ENCODE measurements at places on chromosomes 11 and 22.

DNA sequence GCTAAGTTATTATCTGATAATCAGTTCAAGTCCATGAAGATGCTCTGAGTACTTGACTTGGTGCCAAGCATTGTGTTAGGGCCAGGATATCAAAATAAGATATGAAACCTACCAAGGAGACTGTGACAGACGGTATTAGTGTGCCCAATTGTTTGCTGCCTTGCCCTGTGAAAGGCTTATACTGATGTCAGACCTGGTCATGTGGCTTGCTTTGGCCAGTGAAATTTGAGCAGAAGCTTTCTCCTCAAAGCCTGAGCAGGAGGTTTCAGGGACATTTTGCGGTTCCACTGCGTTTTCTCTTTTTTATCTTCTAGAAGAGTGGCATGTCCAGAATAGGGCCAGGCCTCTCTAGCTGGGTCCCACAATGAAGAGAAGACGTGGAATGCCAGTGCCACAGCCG is 15.8 kb upstream of the PKNOX2 start:
- DNase-seq, result no peak

DNA sequence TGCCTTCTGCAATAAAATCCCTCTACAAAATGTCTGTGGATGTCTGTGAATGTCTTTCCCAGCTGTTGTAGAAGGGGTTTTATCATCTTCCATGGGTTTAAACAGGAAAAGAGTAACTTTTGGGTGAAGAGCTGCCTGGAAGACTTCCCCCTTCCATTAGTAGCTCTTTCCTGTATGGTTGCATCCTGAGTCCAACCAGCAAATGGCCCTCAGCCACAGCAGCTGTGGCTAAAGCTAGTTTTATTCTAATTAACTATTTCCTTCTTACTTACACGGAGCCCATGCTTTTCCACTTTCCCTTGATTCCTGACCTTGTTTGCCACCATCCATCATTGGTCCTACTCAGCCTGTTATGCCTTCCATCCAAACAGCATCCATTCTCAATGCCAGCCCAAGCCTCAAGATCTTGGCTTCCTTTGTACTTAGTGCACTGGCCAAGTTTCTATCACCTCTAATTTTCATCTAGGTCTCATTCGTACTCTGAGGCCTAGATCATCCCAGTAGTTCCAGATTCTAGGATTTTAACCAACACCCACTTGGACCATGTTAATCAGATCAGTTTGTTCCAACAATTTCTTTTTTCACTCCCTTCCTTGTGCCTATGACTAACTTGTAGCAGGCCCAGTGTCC is 41.5 kb upstream of the CADM1 start:
- DNase-seq, result no peak

- DNase-seq, result no peak
Measured at GRCh38 chr11:35709376-35709775, 46.8 kb downstream of the TRIM44 start.

- no peak for DNase-seq
Measured at GRCh38 chr11:12020546-12020945, 12.1 kb upstream of the DKK3 start.

- DNase-seq, result peak; percentile 24
Measured at GRCh38 chr11:111694851-111695250, 71.3 kb downstream of the PPP2R1B start.

DNA sequence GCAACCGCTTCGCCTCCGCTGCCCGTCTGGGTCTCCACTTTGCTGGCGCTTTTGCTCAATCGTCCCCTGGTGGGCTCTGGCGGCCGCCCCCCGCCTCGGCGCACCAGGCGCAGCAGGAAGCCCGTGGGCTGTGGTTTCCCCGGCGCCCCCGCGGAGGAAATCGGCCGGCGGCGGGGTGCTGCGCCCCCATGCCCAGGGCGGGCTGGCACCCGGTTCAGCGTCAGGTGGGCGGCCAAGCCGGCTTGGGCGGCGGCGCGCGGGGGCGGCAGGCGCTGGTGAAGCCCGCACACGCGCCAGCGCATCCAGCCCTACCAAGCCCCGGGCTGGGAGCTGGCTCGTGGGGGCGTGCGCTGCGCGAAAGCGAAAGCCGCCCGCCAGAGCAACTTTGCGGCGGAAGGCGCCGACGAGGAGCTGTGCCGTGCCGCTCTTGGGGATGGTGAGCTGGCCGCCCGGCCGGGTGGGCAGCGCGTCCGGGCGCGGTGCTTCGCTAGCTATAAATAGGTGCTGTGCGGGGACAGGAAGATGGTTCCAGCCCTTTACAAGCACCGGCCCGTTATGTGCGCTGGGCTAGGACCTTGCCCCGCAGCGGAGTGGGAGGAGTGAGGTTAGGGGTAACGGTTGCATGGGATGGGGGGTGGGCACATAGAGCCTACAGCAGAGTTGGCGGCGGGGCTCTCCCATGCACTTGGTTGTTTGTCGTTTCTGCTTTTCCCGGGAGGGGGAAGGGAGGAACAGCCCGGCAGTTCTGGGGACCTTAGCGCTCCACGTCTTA is 25.0 kb upstream of the SUSD2 start:
- no peak for DNase-seq

- no peak for DNase-seq
Measured at GRCh38 chr11:77418155-77418970, 55.5 kb downstream of the PAK1 start.

DNA sequence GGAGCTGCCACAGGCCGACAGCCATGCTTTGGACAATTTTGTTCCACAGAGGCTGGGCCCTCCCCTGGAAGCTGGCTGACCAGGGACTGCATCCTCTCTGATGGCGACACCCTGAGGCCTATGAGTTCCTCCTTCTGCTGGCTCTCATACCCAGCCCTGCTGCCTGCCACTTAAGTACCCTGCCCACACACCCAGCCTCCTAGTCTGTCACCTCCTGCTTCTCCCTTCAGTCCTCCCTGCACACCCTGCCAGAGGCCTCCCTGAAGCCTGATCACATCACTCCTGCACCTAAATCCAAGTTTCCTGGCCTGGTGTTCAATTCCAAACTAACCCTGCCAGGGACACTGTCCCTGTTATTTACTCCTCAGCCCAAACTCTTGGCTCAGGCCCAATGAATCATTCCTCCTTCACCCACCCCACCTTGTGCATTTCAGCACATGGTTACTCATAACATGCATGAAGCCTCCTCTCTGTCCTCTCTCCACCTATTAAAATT is 136.7 kb upstream of the NECTIN1 start:
- no peak for DNase-seq

DNA sequence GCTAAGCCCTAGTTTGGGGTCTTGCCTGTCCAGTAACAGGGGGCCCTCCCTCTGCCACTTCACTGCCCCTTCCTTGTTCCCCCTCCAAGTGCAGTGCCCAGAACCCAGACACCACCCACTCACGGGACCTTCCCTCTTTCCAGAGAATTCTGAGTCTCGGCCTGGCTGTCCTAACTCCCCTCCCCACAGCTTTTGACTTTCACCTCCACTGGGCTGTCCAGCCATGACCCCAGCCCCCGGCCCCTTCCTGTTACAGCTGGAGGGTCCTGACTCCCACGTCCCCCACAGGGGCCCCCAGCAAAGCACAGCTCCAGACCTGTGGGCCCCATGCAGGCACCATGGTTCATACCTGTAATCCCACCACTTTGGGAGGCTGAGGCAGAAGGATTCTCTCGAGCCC is 71.5 kb downstream of the BRD1 start:
- DNase-seq, result no peak

GRCh38 chr22:19654338-19654987 is 59.8 kb upstream of the SEPTIN5 start:
- DNase-seq, result no peak

- no peak for DNase-seq
Measured at GRCh38 chr11:35404388-35404775, 15.0 kb downstream of the SLC1A2 start.

GRCh38 chr11:95655536-95655935 is 134.0 kb downstream of the FAM76B start:
- DNase-seq, result no peak

- no peak for DNase-seq
Measured at GRCh38 chr22:34454598-34454997, 534.3 kb upstream of the LARGE1 start.

GRCh38 chr11:1557904-1558774 is 13.9 kb downstream of the DUSP8 start:
- peak; percentile 35 for DNase-seq

- DNase-seq, result no peak
Measured at GRCh38 chr11:115665958-115666357, 161.7 kb upstream of the CADM1 start.

DNA sequence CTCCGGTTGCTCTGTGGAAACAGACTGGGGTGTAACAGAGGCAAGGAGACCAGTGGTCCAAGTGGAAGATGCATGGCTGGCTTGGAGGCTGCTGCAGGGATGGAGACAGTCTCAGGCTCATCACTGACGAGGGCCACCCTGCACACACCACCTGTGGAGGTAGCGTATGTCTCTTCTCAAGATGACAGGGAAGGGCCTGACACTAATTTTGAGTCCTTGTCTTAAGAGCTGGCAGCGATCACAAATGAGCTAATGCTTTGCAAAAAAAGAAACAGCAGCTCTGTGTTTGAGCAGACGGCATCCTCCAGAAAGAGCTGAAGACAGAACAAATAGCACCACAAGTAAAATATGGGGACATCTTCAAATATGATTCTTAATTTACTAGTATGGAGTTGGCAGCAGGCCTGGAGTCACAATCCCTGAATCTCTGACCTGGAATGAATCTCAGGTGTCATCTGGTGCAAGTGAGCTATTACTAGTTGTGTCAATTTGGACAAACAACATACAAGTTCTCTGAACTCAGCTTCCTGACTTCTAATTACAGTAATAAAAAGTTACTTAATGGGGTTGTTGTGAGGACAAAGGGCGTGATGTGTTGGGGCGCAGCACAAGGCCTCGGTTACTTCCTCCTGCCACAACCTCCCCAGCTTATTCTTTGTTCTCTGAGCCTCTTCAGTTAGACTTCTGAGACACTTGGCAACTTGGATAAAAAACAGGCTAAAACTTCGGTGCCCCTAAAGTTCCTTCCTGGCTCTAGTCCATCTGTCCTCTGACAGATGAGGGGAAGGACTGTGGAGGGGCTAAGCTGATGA is 95.2 kb upstream of the BID start:
- no peak for DNase-seq

- no peak for DNase-seq
Measured at GRCh38 chr11:102840018-102840417, 3.4 kb downstream of the MMP3 start.

DNA sequence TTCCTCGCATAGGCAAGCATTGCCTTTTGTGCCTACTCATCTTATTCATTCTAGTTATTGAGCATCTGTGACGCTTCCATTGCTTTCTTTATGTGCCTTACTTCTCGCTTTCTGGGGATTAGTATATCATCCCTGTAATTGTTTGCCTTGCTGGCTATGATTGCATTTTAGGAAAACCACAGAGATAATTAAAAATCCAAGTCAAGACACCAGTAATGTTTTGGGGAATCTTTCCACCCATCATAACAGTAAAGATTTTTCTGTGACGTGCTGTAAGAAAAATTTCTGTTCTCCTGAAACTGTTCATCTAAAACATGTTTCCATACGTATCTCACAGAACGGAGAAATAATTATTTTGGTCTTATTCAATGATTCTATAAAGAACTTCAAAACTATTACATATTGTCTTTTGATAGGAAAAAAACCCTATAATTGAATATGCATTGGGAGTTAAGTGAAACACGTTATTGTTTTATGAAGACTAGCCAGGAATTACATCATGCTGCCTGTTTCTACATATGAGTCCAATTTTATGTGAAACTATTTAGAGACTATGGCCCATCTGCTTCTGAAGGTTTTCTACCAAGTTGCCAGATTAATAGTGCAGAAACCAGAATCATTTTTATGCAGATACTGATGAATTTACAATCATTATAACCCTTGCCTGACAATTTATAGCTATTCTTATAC is 133.7 kb upstream of the FIBIN start:
- peak; percentile 70 for DNase-seq

DNA sequence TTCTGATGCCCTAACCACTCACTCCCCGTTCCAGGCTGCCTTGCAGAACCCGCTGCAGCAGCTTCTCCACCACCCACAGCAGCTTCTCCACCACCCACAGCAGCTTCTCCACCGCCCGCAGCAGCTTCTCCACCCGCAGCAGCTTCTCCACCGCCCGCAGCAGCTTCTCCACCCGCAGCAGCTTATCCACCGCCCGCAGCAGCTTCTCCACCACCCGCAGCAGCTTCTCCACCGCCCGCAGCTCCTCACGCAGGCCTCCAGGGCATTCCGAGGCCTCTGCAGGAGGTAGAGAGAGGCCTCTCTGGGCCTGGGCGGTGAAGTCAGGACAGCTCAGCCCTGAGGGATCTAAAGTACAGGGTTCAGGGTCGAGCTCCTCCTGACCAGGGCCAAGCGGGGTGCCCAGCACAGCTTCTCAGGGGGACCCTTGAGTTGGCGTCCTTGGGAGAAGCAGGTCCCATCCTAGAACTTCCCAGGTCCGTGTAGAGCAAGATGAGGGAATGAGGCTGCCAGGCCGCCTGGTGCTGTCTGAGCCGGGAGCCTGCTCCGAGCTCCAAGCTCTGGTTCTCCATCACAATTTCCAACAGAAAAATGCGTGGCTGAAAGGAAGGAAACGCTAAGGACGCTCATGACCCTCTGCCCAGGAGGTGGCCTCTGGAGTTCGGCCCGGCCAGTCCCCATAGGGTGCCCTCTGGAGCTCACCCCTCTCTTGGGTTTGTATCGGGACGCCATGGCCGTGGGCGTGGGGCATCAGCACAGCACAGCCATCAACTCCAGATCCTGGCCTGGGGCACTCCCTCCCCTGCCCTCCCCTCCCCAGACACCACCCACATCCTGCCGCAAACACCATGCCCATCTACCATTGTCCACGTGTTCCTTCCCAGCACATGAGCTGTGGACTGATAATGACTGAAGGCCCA is 528.6 kb downstream of the BRD1 start:
- DNase-seq, result no peak

DNA sequence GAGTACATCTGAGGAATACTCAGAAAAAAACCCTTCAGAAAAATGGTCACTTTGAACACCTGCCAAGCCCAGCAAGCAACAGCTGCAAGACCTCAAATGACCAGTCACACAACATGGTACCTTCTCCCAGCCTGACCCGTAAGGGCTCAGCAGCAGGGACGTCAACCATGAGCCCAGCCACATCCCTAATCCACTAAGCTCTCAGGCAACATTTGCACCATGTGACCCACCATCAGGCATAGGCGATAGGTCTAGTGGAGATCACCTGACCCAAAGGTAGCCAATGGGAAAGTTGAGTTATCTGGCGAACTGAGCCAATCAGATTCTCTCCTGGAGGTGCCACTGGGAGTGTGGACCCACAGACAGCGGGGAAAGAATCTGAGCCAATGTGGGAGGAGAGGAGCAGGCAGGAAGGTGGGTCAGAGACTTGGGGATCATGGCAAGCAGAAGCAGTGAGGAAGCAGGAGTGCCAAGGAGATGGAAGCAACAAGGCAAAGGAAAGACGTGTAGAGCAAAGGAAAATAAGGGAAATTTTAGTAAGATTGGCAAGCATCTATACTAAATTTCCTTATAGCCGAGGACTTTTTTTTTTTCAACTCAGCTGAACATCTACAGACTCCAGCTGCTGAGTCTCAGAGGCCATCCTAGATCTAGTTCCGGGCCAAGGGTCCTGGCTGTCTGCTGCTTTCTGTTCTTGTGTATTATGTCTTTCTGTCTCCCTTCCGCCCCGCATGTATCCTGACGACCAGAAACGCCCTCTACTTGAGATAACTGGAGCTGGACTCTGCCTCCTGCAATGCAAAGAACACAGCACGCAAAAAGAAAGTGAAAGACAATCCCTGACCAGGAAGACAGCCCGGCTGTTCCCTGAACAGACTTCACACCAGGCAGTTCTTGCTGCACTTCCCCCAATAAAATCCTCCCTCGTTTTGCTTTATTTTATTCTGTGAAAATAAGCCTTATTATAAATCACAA is 11.0 kb upstream of the PLAAT2 start:
- no peak for DNase-seq
